DND-41 (cell line): ENCODE measurements at places on chromosomes 2 and 18.
A peak's percentile ranks its signal among the peaks of the same experiment; 100 is the strongest.

GRCh38 chr2:101622210-101623030, 75.1 kb upstream of the MAP4K4 start:
- DNase-seq = no peak

DNA sequence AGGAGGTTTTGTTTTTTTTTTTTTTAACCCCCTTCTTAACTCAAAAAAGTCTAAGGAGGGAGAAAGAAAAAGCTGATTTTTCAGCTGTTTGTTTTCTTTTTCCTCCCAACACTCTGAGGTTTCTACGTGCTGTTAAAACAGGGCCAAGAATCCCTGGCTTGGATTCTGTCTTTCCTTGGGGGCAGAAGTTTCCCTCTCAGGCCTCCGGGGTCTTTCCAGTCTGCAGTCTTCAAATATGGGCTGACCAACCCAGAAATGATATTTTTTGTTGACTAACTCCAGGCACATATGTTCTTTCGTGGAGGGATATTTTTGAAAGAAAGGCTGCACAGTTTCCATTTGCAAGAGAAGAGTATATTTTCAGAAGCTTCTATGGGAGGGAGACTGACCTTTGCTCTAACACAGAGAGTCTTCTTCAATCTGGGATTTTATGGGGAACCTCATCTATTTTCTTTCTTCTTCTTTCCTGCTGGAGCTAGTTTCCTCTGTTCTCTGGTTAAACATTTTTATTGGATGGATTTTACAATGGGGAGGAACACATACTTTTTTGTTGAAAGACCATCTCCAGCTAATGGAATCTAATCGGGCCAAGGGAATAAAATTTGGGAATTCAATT, 93.3 kb upstream of the SPRED2 start:
- no peak for DNase-seq

GRCh38 chr2:219571311-219572236, at the start of gene OBSL1:
Gene OBSL1 (minus strand): TSS chr2:219571539. CDS start chr2:219571232, 307 bp downstream.
- peak; percentile 70 for DNase-seq

DNA sequence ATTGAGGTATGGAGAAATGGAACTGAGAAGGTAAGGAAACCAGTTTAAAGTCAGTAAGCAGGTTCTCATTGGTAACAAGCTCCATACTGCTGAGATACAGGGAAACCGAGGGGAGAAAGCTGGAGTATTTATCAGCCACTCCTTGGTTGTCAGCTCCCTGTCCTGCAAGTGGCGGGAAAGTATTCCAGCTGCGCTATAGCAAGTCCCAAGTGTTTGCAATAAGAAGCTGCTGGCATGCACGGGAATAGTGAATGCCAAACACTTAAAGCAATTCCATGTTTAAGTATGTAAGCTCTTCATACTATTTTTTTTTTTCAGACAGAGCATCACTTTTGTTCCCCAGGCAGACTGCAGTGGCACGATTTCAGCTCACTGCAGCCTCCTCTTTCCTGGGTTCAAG, 1601.1 kb downstream of the SUCLG1 start:
- DNase-seq = no peak

- no peak for DNase-seq
Observed at GRCh38 chr2:197237291-197238042, 73.1 kb downstream of the ANKRD44 start.

DNA sequence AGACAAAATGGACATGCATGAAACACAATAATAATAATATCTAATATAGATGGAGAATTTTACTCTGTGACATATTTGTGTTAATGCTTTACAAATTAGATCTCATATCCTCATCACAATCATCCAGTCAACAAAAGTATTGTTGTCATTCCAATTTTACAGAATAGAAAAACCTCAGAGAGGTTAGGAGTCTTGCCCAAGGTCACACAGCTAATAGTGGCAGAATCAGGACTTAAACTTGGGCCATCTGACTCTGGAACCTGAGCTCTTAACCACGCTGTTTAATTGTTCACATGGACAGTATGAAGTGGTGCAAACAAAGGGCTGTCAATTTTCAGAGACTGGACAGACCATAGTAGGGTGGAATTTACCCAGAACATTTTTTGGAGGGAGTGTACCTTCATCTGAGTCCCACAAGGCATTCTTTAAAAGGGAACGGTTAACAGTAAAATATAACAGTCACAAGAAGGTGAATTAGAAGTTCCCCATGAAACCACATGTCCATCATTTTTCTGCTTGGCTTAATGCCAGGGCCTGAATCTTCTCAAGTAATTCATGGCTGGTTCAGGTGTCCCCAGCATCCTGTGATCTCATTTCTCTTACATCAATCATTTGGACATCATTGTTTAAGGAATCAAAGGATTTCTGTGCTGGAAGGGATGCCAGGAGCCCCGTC, 35.4 kb upstream of the CCDC93 start:
- no peak for DNase-seq

DNA sequence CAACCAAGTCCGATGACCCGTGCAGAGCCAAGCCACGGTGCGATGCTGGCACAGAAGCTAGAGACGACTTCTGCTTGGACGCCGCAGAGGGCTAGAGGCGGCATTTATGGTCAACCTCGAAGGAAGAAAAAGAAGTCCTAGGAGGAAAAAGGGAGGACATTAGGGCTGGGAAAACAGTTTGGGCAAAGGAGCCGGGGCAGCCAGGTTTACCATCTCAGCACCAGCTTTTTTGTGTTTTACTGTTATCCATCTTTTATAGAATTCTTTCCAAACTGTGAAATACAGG, 643 bp upstream of the DTNB start:
- no peak for DNase-seq

DNA sequence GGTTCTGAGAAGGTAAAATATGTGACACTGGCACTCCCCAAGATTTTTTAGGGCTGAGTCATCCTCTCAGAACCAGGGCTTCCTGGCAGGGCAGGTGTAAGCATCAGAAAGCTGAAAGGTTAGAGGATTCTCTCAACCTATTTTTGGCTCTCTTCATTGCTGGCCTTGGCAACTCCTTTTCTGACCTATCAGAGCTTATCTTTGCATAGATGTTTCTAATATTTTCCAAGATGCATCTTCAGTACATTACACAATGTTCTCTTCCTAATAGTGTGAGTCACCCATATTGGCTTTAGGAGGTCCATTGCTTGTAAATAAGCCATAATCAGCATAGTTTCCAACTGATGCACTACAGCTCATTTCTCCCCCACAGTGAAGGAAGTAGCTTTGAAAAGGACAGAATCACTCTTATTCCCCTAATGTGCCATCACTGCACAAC, 2008.4 kb upstream of the PIK3C3 start:
- DNase-seq = no peak

DNA sequence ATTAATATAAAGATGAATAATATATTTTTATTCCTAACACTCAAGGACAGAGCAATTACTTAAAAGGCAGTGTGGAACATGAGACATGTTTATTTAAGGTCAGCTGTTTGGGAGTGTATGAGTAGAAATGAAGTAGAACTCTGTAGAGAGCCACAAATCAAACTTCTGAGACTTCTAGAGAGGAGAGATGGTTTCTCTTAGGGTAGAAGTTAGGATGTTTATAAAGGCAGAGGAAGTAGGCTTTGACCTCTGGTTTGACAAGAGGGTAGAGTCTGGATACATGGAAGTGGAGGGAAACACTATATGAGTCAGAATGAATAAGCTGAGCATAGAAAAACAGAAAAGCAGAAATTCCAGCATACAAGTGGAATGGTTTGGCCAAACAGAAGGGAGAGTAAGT, 262.1 kb upstream of the KLHL14 start:
- no peak for DNase-seq

DNA sequence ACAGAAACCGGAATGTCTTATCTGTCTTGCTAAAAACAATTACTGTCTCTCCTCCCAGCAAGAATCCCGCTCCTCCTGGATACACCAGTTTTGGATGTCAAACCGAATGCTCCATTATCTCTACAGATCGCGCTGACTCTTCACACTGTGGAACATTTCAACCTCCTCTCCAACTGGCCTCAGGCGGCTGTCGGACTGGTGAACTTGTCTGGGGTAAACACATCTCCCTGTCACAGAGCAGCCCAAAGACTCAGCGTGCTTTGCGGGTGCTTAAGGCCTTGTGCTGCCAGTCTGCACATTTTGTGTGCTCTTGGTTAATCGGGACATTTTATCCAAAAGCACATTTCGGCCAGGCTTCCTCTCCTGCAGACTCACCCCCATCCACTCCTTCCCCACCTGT, 173.1 kb downstream of the ICOS start:
- no peak for DNase-seq

DNA sequence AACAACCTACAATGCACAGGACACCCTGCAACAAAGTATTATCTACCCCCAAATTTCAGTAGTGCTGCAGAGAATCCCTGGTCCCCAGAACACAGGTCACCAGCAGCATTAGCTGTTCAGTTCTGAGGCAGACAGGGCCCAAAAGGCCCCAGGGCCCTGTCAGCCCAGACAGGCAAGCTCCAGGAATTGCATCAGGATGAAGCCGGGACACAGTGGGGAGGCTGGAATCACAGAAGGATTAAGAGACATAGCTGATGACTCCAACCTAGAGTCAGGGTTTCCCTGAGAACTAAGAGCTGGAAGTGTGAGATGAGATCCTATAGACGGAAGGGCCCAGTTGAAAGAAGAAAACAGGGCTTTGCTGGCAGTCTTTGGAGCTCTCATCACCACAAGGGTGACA, 148.1 kb downstream of the GALNT14 start:
- DNase-seq = no peak
